ENCODE measurements at places on chromosomes 5 and 9.

DNA sequence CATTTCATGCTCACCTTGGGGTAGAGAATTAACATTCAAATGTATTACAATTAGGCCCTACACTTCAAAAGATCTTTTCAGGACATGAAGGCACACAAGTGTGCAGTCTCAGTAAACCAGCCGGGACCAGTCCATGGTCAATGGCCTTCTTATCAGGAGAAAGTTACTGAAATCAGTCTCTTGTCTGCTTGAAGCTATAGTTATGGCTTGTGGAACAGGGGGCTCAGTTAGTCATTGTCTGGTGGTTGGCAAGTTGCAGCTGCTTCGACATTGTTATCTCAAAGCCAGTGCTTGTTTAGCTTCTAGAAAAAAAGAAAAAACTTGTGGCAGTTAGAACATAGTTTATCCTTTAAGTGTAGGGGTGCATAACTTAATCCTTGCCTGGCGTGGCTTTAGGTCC, 213.1 kb upstream of the ACO1 start:
- no peak for DNase-seq

DNA sequence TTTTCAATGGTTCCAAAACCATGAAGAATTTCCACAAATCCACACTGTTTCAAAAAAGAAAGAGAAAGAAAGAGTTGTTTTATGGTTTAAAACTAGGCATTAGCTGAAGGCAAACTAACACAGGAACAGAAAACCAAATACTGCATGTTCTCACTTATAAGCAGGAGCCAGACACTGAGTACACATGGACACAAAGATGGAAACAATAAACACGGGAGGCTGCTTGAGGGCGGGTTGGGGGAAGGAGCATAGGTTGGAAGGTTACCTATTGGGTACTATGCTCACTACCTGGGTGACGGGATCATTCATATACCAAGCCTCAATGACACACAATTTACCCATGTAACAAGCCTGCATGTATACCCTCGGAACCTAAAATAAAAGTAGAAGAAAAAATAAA, 45.0 kb downstream of the SEMA6A start:
- no peak for DNase-seq

- no peak for DNase-seq
These were observed 6.2 kb downstream of the ZFYVE16 start for GRCh38 chr5:80414113-80414512.

GRCh38 chr5:61328791-61329549, 3.1 kb upstream of the ZSWIM6 start:
- DNase-seq = no peak

DNA sequence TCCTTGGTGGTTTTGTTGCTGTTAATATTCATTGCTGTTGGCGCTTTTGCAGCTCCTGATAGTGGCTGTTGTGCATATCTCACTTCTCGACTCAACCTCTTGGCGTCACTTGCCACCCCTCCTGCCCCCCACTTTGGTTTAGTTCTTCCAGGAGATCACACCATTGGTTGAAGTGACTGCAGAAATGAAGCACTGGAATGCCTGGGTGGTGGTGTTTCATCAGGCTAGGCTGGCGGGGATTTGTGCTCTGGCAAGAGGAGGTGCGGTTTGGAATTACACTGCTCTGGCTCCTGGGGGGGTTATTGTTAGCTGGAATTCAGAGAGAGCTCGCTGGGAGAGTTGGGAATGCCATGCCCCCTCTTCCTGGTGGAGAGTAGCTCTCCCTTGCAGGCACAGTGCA, 11.5 kb downstream of the PRRC2B start:
- no peak for DNase-seq

DNA sequence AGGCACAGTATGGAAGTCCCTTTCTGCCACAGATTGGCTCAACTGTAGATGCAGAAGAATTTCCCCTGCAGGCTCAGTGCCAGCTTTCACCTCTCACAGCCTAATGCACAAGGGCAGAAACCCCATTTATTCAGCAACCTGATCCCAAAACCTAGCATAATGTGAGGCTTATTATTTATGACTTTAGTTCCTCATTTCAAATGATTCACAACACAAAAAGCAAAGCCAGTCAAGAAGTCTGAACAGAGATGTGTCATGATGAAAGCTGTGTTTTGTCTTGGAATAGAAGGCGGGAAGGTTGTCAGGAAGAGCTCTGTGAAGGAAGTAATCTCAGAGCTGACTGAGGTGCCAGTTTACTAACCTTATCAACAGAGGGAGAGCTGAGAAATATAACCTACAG, 369.7 kb downstream of the LRRC70 start:
- DNase-seq = no peak

GRCh38 chr5:115511632-115512031, 32.9 kb downstream of the FEM1C start:
- no peak for DNase-seq

DNA sequence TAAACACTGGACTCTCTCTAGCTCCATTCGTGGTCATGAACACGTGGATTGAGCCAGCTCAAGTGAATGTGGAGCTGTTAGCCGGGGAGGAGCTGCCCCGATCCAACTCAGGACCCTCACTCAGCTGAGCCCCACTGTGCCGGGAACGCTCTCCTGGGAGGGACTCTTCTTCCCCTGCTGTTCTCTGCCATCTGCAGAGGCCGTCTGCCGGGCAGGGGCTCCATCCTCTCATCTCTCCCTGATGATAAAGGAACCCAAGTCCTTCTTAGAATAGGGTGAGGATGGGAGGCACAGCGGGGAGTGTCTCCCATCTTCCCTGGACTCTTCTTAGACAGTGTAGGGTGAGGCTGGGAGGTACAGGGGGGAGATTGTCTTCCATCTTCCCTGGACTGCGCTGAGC, 120.5 kb upstream of the IRX4 start:
- no peak for DNase-seq

- DNase-seq = no peak
These were observed 58.6 kb downstream of the LHFPL2 start for GRCh38 chr5:78589923-78590322.

GRCh38 chr5:88792144-88792840, 90.7 kb downstream of the MEF2C start:
- DNase-seq = no peak

- no peak for DNase-seq
These were observed 103.5 kb downstream of the SPRY4 start for GRCh38 chr5:142221091-142221860.

DNA sequence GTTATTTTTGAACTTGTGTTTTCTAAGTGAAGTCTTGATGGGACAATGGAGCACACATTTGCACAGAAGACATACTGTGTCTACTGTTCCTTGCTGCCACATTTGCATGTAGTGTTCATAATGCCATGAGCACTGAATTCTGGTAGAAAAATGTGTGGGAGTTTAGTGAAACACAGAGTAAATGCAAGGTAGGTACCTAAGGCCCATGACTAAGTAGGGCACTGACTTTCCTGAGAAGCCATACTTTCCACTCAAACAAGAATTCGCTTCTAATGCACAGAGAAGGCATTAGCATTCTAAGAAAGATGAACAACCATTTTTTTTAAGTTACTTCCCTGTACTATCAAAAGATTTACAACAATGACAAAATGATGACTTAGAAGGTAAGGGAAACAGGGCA, 282.2 kb downstream of the MAN2A1 start:
- no peak for DNase-seq

GRCh38 chr9:33731142-33731541, 64.2 kb upstream of the PRSS3 start:
- DNase-seq = no peak

- no peak for DNase-seq
These were observed 74.1 kb upstream of the PIK3R1 start for GRCh38 chr5:68141494-68141893.

- no peak for DNase-seq
These were observed 223.3 kb downstream of the SEC61B start for GRCh38 chr9:99445371-99445891.

- DNase-seq = no peak
These were observed 225.8 kb downstream of the PAX5 start for GRCh38 chr9:36808251-36808650.

GRCh38 chr5:127305493-127305892, 14.9 kb downstream of the MEGF10 start:
- DNase-seq = no peak

DNA sequence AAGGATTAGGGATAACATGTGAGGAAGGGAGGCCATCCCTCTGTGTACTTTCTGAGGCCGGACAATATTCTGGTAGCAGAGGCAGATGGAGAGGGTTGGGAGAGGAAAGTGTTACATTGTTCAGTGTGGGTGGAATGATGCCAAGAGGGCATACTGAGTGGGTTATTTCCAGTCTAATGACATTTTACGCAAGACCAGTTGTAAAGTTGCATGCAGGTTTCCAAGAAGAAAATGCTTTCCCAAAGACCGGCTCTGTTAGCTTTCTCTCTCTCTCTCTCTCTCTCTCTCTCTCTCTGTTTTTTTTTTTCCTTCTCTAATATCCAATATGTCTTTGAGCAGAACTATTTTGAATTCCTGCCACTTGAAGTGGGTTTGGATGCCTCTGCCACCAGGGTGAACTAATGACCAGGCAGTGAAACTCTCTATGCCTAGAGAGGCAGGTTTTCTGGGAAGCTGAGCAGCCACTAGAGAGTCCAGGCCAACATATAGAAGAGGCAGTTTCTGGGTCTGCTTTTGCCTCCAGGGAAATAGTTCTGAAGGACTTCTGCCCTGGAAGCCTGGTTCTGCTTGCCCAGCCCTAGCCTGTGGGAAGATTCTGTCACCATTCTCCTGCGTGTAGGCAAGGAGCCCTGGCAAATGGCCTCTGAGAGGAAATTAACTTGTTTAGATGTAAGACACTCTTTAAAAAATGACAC, 24.4 kb upstream of the ZNF366 start:
- DNase-seq = no peak

DNA sequence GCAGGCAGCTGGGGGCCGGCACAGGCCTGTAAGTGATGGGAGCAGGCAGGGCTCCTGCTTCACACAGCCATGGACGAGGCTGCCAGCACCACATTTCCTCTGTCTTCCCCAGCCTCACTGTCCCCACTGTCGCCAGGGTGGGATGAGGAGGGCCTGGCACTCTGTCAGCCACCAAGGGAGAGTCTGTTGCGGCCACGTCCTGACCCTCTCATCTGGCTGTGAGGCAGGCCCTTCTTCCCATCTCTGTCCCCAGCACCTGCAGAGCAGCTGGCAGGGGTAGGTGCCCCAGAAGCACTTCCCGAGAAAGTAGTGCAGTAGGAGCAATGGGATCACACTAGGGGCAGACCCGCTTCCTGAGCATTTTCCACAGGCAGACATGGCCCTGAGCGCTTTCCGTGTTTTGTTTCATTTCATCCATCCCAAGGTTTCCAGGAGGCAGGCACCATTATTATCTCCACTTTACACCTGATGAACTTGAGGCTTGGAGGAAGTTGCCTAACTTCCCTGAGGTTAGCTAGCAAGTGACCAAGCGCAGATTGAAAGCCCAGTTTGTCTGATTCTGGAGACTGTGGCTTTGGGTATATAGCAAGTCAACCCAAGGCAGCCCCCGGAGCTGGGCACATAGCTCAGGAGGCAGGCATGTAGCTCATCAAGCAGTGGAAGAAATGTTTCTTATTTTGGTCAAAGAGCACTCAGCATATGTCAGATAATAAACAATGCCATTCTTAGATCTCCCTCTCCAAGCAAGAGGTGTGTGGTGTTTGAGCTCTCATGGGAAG, 202.4 kb downstream of the DAB2IP start:
- DNase-seq = no peak

- DNase-seq = no peak
These were observed 422.9 kb downstream of the TMEM161B start for GRCh38 chr5:87845734-87846133.

DNA sequence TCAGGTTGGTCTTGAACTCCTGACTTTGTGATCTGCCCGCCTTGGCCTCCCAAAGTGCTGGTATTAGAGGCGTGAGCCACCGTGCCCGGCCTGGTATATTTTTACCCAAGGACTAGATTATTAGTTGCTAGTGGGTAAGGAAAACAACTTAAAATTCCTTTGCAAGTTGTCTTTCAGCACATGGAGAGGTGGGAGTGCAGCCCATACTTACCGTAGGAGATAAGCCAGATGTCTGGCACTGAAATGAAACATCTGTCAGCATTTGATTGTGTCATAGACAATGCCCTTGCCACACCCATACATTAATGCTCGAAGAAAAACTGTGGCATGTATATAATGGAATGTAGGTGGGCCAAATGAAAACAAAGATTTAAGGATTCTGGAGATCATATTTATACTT, 36.6 kb upstream of the ANKH start:
- no peak for DNase-seq

DNA sequence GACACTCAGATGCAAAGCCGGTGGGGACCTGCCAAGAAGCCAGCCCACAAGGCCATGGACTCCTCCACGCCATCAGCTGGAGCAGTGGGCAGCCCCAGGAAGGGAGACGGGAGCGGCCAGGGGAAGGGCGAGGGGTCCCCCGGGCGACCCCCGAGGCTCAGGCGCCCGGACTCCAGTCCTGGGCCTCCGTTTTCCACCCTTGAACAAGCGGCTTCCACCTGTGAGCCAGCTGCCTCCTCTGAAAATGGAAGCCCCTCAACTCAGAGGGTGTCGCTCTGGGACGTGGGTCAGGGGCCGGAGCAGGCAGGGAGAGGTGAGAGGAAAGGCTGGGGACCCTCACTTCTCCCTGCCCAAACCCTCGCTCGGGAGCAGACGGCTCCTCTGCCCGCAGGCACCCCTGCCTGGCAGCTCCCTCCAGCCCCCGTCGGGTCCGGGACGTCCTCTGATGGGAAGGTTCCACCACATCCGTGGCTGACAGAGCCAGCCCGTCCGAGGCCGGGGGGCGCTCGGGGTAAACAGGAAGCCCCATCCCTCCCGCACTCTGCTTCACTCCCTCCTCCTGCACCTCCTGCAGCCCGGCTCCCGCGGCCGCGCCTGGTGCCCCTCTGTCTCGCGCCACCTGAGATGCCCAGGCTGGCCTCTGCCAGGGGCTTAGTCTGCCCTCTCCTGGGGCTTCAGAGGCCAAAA, 3.7 kb upstream of the EGFL7 start:
- no peak for DNase-seq

- DNase-seq = no peak
These were observed 177.3 kb downstream of the RAB3C start for GRCh38 chr5:58760222-58760621.

- no peak for DNase-seq
These were observed 56.9 kb downstream of the PAM start for GRCh38 chr5:102811972-102812371.

- DNase-seq = no peak
These were observed 93.5 kb upstream of the TNPO1 start for GRCh38 chr5:72722792-72723452.

GRCh38 chr9:123282362-123283047, 14.1 kb upstream of the STRBP start:
- DNase-seq = no peak

- DNase-seq = no peak
These were observed 37.8 kb downstream of the EBF1 start for GRCh38 chr5:159061834-159062474.

DNA sequence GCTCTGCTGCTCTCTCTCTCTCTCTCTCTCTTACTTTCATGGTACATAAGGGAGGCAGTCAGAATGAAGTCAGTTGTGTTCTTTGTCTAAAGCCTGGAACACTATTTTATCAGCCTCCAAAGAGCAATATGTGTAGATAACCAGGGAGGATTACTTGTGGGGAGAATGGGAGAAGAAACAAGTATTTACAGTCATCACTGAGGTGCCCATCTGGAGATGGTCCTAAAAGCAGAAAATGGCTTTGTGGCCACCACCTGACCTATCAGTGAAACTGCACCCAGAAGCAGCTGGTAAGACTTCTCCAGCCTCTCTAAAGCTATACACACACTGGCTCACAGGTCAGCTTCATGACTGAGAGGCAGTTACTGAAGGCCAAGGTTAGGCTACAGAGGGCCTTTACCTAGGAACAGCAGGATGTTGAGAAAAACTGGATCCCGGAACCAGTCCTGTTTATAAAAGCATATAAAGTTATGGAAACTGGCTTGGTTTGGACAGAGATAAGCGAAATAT, 75.1 kb downstream of the MRPS27 start:
- no peak for DNase-seq

GRCh38 chr9:112846528-112847488, 43.9 kb downstream of the SLC46A2 start:
- no peak for DNase-seq

GRCh38 chr9:131776473-131776872, 36.6 kb upstream of the RAPGEF1 start:
- no peak for DNase-seq

Measured in NCI-H2227 treated with DMSO at 0.1 percent for 48 hours (cell line).